Foreskin keratinocyte (primary cell): ENCODE measurements at places on chromosomes 5 and 9. TPM values are rescaled to one million over a fixed set of nuclear protein-coding genes. Genes with fewer than 3 reads are reported as not detected.

Gene PCDHGA6
- total RNA-seq, result 0.04 and 0.14 TPM in 2 replicates

Gene GFPT2
- 0.04 and 0.07 TPM in 2 replicates for total RNA-seq

Gene TPPP
- 0.14 and 0.44 TPM in 2 replicates for total RNA-seq

Gene CDH6
- total RNA-seq, result not detected in 2 replicates

Gene PCDHGA1
- 0.04 TPM in 1 of 2 replicates, not detected in the other for total RNA-seq

Gene SPRY4
- 25.6 and 31.6 TPM in 2 replicates for total RNA-seq

Gene NTNG2
- under 0.01 and 0.03 TPM in 2 replicates for total RNA-seq

Gene LCN15
- total RNA-seq, result not detected in 2 replicates

Gene CCDC192
- total RNA-seq, result not detected in 2 replicates

Gene TSSK1B
- 0.10 and 0.14 TPM in 2 replicates for total RNA-seq

Gene HAVCR2
- not detected in 2 replicates for total RNA-seq

Gene SMIM33
- total RNA-seq, result not detected in 2 replicates
